ENCODE measurements at places on chromosomes 4 and X. TPM values are rescaled to one million over a fixed set of nuclear protein-coding genes. Genes with fewer than 3 reads are reported as not detected.
A peak's percentile ranks its signal among the peaks of the same experiment; 100 is the strongest.

GRCh38 chr4:138487230-138487629, 245.1 kb upstream of the SLC7A11 start:
- DNase-seq: no peak

Gene SYN1
- 0.07 TPM for total RNA-seq

- no peak for DNase-seq
Measured at GRCh38 chr4:4781936-4782707, 77.3 kb upstream of the MSX1 start.

Gene GPM6B
- not detected for total RNA-seq

DNA sequence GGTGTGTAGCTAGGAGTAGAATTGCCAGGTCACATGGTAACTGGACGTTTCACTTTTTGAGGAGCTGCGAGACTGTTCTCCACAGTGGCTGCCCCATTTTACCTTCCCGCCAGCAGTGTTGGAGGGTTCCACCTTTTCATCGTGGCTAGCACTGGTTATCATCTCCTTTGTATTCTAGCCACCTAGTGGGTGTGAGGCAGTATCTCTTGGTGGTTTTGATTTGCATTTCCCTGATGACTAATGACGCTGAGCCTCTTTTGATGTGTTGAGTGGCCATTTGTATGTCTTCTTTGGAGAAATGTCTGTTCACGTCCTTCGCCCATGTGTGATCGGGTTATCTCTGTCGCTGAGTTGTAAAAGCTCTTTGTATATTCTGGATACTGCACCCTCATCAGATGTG, 10.6 kb downstream of the ABCD1 start:
- DNase-seq: peak; percentile 35

- peak; percentile 70 for DNase-seq
Measured at GRCh38 chr4:6749340-6750171, 33.0 kb upstream of the KIAA0232 start.

Gene SLC49A3
- not detected for total RNA-seq

GRCh38 chr4:11111876-11112275, 316.8 kb downstream of the HS3ST1 start:
- no peak for DNase-seq

- DNase-seq: no peak
Measured at GRCh38 chrX:31058284-31058683, 13.6 kb downstream of the FTHL17 start.

- no peak for DNase-seq
Measured at GRCh38 chr4:113212613-113213012, 163.2 kb downstream of the ANK2 start.

- no peak for DNase-seq
Measured at GRCh38 chr4:72243641-72244040, 211.8 kb downstream of the NPFFR2 start.

Gene NEIL3
- total RNA-seq: 18.1 TPM

- DNase-seq: no peak
Measured at GRCh38 chr4:176261481-176261880, 7.5 kb downstream of the ASB5 start.

Gene UGT2B17
- total RNA-seq: 1.2 TPM

Gene FDCSP
- total RNA-seq: not detected

Gene ATP7A
- 12.8 TPM for total RNA-seq

Gene CNGA2
- total RNA-seq: not detected

Gene ARR3
- total RNA-seq: not detected

Gene WNK3
- total RNA-seq: 3.6 TPM

Data from M059J (cell line).